Mucosa of descending colon (tissue), 3 donors: ENCODE measurements at places on chromosomes 1 and 21. TPM values are rescaled to one million over a fixed set of nuclear protein-coding genes. Genes with fewer than 3 reads are reported as not detected.

RAP1GAP gene
- 59.6 TPM for total RNA-seq

GREM2 gene
- total RNA-seq, result 6.0 TPM

SLC9C2 gene
- not detected for total RNA-seq

ABL2 gene
- 14.8 TPM for total RNA-seq

LCE3D gene
- not detected for total RNA-seq
